Stimulated activated CD4-positive, alpha-beta T cell treated with anti-CD3 and anti-CD28 coated beads, Interleukin-15, amount 100 ng/mL, for 1 hour (primary cell): ENCODE measurements at places on chromosomes 11 and 22.

- DNase-seq: no peak
Measured at GRCh38 chr11:78952175-78952574, 377.5 kb upstream of the NARS2 start.

DNA sequence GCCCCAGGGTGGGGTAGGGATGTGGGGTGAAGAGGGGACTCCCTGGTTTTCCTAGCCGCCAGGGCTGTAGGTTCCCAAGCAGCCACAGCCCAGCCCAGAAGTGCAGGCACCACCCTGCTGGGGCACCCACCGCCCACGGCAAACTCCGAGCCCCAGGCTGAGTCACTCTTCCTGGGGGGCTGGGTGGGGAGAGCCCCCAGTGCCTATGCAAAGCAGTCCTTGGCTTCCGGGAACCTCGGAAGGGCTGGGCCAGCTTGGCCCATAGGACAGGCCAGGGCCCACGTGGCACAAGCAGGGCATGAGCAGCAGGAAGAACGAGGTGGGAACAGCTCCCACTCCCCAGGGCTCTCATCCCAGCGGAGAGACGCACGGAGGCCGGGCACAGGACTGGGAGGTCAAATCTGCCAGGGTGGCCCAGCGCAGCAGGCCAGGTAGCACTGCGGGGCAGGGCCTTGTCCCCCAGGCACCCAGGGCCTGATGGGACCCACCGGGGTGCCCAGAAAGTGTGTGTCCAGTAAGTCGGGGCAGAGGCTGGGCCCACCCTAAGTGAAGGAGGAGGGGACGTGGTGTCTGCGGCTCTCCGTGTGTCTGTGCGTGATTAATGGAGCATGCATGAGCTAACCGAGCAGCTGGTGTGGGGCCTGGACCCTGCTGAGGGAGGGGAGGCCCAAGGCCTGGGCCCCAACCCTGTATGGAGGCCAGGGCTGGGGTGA, 4.6 kb upstream of the IL17REL start:
- peak; percentile 60 for DNase-seq

DNA sequence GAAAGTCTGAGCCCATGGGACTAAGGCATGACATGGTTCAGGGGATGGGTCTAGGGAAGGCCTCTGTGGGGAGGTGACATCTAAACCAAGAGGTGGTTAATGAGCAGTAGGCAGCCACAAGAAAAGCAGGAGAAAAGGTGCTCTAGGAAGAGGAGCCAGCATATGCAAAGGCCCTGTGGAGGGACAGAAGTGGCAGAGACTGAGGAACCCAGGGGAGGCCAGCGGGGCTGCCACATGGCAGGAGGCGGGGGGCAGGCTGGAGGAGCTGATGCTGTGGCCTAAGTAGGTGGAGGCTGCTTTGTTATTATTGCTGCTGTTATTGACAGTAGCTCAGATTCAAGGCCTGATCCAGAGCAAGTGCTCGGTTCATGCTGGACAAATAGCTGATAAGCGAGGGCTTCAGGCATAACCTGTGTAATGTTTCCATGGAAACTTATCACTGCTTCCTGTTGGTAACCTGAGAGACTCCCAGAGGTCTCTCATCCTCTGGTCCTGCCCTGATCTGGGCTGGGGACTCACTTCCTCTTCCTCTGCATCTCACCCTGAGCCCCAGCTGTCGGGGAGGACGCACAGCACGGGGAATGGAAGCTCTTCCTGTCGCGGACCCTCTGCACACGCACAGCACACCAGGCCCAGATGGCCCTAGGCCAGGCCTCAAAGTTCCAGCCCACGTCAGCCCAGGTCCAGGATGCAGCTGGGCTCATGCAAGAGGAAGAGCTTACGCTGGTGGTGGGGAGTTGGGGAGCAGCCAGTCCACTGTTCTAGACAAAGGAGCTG, 75.2 kb upstream of the TP53I11 start:
- DNase-seq: no peak

DNA sequence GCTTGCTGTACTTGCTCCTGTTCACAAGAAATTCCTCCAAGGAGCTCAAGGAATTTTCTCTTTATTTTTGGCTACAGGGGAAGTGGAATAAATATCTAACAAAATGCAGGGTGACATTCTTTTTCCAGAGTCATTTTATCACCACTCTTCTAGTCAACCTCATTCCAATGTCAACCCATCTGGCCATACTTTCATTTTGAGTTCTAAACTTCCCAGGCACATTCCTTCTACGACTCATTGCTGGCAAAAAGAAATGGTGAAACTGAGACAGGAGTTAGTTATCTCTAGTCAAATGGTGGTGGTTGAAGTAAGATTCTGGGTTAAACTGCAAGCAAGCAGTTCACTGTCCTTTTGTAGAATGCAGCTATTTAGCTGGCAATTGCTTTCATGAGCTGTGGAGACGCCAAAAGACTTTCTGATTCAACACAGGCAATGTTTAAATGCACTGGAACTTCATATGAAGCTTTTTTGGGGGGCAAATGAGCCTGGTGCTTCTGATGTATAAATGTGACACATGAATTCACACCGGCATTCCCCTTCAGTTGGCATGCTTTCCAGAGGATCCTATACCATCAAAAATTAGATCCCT, 304.6 kb downstream of the CADM1 start:
- DNase-seq: no peak

GRCh38 chr11:66624450-66624849, 8.0 kb downstream of the RBM14 start:
- no peak for DNase-seq

DNA sequence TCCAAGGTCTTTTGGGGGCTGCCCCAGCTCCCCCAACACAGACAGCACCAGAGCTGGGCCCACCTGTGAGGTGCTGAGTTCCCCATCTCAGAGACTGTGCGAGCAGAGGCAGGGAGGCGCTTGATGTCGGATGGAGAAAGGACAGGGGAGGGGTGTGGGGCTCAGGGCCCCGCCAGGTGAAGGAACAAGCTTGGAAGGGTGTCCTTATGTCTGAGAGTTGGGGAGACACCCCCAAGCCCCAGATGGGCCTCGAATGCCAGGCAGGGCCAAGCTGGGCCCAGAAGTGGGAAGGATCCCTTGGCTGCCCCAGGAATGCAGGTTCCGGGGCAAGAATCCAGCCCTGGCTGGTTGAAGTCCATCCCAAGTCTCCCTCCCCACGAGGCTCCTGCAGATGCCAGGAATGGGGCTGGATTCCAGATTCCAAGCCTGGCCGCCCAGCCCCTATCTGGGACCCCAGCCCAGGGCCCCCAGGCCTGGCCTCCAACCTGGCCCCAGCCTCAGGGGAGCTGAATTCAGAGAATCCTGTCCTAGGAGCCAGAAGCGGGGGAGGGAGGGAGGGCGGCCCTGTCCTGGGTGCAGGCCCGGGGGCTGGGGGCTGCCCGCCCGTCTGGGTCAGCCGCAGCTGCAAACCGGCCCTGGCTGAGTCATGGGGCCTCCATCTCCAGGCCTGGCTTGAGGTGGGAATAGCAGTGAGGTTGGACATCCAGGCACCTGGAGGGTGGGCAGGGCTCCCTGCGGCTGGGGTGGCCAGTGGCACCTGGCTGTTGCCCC, 50.9 kb downstream of the CDKN1C start:
- no peak for DNase-seq

DNA sequence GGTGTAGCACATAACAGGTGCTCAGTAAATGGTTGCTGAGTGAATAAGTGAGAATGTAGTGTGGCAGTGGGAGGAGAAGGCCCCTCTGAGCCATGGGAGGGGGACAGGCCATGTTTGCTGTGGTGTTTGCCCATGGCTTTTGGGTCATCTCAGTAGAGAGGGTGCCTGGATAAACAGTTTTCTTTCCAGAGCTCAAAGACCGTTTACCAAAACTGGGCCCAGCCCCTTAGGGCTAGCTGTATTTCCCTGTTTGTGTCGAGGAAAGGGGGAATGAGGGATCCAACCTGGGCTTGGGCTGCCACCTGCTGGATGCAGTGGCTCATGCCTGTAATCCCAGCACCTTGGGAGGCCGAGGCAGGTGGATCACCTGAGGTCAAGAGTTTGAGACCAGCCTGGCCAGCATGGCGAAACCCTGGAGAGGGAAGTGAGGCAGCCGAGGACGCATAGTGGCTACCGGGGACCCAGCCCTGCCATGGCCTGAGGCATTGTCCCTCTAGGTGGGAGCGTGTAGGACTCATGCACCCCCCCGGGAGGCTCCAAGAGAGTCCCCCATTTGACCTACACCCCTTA, 8.7 kb upstream of the LTO1 start:
- no peak for DNase-seq

DNA sequence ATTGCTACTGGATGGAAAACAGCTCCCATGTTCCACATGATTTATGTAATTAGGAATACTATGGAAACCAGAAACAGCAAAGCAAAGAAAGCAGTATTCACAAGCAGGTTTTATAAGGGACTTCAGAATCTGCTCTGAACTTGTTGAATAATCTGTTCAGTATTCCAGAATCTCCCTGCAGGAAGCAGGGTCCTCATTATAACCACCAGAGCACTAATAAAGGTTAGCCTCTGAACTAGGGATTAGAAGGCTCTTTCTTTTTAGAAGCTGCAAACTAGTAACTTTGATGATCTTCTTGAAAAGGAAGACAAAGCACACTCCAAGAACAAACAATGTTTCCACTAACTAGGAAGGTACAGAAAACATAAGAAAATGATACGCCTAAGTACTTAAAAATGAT, 125.8 kb downstream of the DCDC1 start:
- no peak for DNase-seq

- DNase-seq: no peak
Measured at GRCh38 chr11:2315395-2316168, 13.8 kb downstream of the TSPAN32 start.

DNA sequence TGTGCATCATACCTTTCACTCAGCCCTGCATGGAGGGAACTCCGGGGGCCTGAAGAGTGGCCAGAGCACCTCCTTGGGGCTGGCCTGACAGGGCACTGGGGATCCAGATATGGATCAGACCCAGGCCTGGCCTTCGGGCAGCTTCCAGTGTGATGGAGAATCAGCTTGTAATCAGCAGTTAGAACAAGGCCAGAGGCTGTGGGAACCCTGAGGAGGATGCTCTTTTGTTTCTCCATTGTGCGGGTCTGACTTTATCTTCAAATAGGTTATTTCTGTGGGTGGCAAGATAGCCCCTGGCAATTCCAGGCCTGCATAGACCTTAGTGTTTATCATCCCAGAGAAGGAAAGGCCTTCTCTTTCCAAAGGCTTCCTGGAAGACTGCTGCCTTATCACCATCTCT, 12.3 kb downstream of the DGAT2 start:
- no peak for DNase-seq

GRCh38 chr11:118086913-118087768, at the start of gene SMIM35:
Gene SMIM35, minus strand, starts transcription at chr11:118086963. Its CDS starts 206 bp downstream, at chr11:118086757.
- DNase-seq: no peak

- DNase-seq: no peak
Measured at GRCh38 chr11:1060852-1061616, 13.6 kb upstream of the MUC2 start.

GRCh38 chr22:30296324-30296723, 7.0 kb upstream of the CASTOR1 start:
- DNase-seq: no peak

DNA sequence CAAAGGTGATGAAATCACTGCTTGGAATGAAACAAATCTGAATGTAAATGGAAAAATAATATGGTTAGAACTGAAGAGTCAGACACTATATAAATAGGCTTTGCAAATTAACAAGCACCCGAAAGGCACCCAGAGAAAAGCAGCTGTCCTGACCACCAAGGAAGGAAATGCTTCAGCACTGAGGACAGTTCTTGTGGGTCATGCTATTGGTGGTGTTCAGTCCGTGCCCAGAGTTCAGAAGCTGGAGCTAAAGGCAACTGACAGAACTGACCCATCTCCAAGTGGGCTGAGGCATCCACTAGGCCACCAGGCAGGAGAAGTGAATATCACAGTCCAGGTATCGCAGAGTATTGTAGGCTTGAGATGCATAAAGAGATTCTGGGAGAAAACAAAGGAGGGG, 208.9 kb downstream of the OPCML start:
- DNase-seq: no peak

DNA sequence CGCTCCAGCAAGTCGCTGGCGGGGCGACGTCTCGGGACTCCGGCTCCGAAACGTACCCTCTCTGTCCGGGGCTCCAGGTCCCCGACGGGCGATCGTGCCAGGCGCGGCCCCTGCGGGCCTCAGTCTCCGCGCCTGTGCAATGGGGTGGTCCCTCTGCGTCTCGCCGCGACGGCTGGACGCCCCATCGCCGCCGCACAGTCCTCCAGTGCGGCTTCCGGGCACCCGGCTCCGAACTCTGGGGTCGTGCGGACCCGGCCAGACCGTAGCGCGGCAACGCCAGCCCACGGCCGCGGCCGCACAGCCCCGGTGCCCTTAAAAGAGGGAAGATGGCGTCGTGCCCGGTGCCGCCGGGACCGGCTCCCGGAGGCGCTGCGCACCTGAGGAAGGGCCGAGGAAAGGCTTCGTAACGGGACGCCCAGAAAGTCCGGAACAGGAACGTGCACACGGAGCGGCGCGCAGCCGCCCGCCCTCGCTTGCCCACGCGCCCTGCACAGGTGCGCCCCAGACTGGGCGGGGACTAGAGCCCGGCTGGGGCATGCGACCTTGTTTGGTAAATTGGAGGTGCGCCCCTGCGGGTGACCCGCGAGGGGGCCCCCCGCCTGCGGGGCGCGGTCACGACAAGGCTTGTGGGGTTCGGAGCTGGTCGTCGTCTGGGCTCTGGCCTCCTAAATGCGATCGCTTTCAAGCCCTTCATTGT, 525 bp downstream of the BIK start:
- peak; percentile 17 for DNase-seq

DNA sequence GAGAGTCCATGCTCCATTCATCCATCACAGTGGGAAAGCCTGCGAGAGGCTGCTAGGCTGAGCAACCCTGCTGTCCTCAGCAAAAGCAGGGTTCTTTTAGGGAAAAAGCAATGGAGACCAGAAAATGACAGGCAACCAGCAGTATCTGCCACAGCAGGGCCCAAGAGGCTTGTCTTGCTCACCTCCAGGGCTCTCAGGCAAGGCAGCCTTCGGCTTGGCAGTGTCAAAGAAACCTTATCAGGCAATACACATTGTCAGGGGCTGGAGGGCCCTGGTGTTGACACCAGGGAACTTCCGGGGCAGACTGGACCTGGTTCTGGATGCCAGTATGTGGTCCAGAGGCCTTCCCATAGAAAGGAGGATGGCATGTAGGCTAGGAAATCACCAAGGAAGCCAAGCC, 10.2 kb upstream of the TLCD5 start:
- no peak for DNase-seq

GRCh38 chr11:95145430-95146060, 55.9 kb downstream of the ENDOD1 start:
- no peak for DNase-seq

- no peak for DNase-seq
Measured at GRCh38 chr11:75429641-75429901, 3.4 kb downstream of the KLHL35 start.
